ENCODE measurements at places on chromosomes 5 and 9. TPM values are rescaled to one million over a fixed set of nuclear protein-coding genes. Genes with fewer than 3 reads are reported as not detected.

The FOXD4L6 gene
- total RNA-seq: not detected

The C7 gene
- not detected for total RNA-seq

The PCDHGA7 gene
- total RNA-seq: 0.79 TPM

The CAMK2A gene
- total RNA-seq: 1.1 TPM

The BARX1 gene
- total RNA-seq: 13.6 TPM

The LOX gene
- 0.76 TPM for total RNA-seq

The SLC34A3 gene
- not detected for total RNA-seq
